ENCODE measurements at places on chromosomes 16 and 17.

- DNase-seq = no peak
Observed at GRCh38 chr17:79324194-79324593, 249.6 kb downstream of the ENGASE start.

DNA sequence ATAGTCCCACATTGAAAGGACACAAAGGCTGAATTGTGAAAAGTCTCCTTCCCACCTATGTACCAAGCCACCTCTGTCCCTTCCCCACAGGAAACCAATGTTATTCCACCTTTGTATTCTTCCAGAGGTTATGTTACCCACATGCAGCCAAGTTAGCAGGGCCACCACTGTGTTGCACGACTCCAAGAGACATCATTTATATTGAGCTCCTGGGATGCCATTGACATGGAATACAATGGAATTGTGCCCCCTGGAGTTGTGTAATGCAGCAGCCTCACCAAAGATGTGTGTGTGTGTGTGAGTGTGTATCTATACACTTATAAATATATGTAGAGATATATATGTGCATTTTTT, 21.6 kb upstream of the MSI2 start:
- no peak for DNase-seq

DNA sequence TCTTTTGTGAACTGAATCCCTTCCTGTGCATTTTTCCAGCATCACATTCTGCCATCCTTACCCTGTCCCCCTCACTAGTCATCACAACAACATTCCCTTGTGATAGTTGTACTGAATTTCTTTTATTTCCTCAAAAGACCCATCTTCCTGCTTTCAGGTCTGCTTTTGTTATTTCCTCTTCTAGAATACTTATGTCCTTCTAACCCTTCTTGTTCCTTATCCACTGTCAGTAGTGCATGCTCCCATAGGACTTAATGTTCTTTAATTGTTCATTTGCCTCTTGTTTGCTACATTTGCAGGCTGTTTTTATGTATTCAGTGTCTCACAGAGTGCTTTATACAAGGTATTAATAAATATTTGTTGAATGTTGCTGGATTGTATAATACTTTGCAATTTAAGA, 73.0 kb downstream of the BCAS3 start:
- DNase-seq = no peak

- DNase-seq = peak; percentile 9
Observed at GRCh38 chr16:86614699-86615098, 36.4 kb downstream of the FOXL1 start.

DNA sequence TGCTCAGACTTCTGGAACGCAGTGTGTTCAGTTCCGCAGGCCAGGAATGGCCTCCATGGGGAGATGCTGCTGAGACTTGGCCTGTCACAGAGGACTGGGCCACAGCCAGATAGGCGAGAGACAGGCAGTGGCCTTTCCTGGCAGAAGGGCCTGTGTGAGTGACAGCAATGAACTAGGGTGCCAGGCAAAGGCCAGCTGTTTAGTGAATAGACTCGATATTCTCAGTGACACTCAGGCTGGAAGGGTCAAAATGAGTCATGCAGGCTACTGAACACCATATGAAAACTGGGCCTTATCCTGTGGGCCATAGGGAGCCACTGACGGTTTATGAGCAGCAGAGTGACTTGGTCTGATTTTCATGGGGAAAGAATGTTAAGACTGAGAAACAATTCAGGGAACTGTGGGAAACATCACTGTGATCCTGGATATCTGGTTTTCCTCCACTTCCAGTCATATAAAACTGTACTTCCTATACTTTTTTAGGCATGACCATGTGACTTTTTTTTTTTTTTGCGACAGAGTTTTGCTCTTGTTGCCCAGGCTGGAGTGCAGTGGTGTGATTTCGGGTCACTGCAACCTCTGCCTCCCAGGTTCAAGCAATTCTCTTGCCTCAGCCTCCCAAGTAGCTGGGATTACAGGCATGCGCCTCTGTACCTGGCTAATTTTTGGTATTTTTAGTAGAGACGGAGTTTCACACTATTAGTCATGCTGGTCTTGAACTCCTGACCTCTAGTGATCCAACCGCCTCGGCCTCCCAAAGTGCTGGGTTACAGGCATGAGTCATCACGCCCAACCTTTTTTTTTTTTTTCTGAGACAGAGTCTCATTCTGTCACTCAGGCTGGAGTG, 5.2 kb upstream of the NUBP1 start:
- DNase-seq = peak; percentile 83

DNA sequence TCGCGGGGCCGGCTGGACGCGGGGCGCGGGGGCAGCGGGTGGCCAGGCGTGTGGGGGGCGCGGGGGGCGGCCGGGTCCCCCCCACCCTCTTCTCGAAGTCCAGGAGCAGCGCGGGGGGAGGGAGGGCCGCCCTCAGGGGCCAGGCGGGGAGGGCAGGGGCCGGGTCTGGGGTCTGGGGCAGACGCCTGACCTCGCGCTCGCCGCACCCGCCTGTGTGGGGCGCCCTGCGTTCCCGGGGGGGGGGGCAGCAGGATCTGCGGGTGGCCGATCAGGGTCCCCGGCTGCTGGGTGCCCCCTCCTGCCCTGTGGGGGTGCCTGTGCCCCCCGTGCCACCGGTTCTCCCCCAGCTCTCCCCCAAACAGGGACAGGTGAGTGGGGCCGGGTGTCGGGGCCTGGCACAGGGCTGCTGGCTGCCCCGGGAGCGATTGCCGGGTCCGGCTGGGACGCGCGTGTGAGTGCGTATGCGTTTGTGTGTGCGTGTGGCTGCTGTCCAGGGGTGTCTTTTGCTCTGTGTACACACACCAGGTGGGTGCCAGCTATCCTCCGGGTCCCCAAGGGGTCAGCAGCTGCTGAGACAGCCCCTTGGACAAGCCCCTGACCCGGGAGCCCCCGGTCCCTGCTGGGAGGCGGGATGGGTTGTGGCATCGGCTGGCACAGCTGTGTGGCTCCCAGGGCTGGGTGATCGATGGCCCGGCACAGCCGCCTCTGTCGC, 663 bp downstream of the PRR35 start:
- no peak for DNase-seq

- DNase-seq = peak; percentile 87
Observed at GRCh38 chr17:44899074-44899782, at the start of gene EFTUD2. EFTUD2 (minus strand) TSS chr17:44899445; CDS start chr17:44894521, 4,924 bp downstream.

- no peak for DNase-seq
Observed at GRCh38 chr17:21132428-21132827, 5.7 kb downstream of the DHRS7B start.

DNA sequence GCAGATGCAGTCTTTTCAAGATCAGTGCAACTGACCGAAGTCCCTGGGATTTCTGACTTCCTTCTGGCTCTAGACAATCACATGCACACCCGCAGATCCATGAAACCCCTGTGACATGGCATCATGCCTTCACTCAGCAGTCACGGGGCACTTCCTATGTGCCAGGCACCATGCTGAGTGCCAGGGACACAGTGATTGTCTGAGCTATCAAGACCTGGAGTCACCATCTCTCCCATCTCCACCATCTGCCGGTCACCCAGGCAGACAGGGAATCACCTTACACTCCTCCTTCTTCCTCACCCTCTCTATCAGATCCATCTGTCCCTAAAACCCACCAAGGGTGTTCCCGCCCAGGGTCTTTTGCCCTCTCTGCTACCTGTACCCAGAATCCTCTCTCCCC, 5.3 kb downstream of the BEAN1 start:
- no peak for DNase-seq

- no peak for DNase-seq
Observed at GRCh38 chr17:8426094-8426720, 9.5 kb upstream of the NDEL1 start.

DNA sequence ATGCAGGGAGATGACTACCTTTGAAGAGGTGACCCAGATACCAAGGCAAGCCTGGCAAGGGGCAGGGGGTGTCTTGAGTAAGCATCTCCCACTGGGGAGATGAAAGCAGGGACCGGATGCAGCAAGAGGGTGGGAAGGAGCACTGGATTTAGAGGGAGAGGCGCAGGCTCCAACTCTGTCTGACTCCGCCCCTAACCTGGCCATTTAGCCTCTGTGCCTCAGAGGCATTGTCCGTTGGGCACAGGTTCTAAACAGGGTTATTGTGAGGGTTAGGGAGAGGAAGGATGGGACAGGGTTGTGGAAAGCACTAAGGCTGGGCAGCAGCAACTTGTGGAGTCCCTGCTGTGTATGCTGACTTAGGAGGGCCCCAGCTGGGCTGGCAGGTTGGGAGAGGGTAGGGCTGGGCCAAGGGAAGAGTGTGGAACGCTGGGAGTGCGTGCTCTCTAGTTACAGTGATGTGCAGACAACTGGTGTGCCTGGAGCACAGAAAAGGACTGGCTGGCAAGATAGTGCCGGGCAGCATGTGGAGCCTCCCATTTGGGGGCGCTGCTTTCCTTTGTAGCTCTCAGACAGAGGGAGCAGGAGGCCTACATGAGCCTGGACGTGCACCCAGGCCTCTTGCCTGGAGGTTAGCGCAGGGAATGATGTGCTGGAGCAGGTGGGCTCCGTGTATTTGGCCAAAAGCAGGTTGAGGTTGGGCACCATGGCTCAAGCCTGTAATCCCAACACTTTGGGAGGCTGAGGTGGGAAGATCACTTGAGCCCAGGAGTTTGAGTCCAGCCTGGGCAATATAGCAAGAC, 26.2 kb downstream of the TBX2 start:
- DNase-seq = peak; percentile 34

DNA sequence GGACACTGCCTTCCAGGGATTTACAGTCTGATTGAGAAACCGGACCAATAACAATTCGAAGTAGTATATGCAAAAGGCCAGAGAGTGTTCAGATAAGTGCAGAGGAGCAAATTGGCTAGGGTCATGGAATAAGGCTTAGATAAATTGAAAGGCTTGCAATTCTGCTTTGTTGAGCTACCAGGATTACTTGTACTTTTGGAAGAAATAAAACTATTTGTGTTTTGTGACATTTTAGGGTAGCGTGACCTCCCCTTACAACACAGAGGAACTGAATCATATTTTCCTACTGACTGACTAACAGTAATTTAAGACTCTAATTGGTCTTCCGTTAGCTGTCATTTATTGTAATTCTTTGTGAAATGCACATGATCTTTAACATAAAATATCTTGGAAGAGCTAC, 104.7 kb downstream of the PITPNC1 start:
- DNase-seq = no peak

- no peak for DNase-seq
Observed at GRCh38 chr16:65185241-65185778, 63.4 kb upstream of the CDH11 start.

DNA sequence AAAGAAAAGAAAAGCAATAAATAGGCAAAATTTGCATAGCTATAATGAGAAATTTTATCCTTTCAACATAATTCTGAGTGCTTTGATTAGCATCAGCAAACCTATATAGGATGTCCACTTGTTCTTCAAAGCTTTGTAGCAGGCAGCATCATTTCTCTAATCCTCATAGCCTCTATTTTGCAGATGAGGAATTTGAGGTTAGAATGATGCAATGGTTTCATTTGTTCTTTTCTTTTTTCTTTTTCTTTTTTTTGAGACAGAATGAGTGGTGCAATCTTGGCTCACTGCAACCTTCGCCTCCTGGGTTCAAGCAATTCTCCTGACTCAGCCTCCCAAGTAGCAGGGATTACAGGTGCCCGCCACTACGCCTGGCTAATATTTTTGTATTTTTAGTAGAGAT, 594.4 kb downstream of the TOX3 start:
- no peak for DNase-seq

DNA sequence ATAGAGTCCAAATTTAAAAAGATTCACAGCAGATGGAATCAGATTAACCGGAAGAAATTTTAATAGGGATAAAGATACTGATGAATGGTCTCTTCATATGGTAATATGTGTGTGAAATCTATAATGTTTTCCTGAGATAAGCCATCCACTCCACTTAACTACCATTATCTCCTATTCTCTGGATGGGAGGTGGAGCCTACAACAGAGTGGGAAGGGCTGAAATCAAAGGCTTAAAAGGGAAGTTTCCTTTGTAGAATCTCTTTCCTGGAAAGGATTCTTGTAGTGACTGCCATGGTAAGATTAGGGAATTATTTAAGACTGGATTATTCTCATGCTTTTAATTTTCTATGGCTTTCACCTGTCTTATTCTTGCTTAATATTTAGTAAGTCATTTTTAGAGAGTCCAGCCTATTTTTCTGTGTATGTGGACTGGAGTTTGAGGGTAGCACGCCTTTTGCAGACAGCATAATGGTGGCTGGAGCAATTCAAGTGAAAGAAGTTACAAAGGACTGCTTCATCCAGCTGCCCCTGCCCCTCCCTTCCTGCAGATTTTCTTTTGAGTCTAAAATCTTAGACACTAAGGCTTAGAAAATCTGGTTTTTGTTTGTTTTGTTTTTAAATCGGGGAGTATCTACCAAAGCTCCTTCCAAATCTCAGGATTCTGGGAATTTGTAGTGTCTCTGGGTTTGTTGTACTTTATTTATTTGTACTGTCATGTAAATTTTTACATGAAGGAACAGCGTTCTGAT, 26.5 kb downstream of the KAT7 start:
- no peak for DNase-seq
